ENCODE measurements at places on chromosomes 7 and 10.

- DNase-seq: no peak
Measured at GRCh38 chr10:12259988-12260387, 64.0 kb downstream of the CDC123 start.

GRCh38 chr7:739983-740942 is 13.2 kb upstream of the PRKAR1B start:
- no peak for DNase-seq

- no peak for DNase-seq
Measured at GRCh38 chr7:140275069-140275965, 98.5 kb upstream of the KDM7A start.

DNA sequence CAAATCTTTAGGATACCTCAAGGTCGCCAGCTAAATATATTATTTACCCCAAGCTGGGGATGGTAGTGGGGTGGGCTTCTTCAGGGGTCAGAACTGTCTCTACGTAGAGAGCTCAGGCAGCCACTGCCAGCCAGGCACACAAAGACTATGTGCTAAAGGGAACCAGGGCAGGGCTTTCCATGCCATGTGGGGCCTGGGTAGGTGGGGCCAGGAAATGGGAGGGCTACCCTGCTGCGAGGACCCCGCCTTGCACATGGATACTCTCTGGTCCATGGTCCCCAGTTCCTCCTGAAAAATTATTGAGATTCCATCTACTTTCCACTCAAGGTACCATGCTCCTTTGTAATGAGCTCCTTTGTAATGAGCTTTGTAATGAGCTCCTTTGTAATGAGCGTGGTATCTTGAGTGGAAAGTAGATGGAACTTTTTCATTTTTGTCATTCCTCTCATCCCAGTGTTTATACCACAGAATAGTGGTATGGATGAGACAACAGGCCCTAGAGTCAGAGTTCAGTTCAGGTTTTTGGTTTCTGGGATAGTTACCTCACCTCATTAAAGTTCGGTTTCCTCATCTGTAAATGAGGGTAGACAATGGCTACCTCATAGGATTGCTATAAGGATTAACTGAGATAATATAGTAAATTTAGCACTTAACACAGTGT is 5.8 kb downstream of the SYNPO2L start:
- no peak for DNase-seq

- no peak for DNase-seq
Measured at GRCh38 chr10:74419491-74419951, 268.5 kb downstream of the ADK start.

GRCh38 chr7:155439311-155440017 is 18.5 kb upstream of the EN2 start:
- no peak for DNase-seq

DNA sequence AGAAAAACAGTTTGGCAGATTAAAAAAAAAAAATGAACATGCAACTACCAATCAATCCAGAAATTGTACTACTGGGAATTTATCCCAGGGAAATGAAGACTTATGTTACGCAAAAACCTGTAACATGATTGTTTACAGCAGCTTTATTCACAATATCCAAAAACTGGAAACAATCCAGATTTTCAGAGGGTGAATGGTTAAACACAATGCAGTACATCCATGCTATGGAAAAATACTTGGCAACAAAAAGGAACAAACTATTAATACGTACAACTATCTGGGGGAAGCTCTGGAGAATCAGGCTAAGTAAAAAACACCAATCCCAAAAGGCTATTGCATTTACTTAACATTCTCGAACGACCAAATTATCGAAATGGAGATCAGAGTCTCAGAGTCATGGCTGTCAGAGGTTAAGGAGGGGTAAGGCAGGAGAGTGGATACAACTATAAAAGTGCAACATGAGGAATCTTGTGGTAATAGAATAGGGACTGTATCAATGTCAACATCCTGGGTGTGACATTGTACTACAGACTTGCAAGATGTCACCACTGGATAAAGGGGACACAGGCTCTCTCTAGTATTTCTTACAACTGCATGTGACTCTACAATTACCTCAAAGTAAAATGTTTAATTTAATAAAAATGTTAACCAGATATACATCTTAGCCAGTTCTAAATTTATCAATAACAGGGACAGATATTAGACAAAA is 21.5 kb upstream of the RUFY2 start:
- DNase-seq: no peak

DNA sequence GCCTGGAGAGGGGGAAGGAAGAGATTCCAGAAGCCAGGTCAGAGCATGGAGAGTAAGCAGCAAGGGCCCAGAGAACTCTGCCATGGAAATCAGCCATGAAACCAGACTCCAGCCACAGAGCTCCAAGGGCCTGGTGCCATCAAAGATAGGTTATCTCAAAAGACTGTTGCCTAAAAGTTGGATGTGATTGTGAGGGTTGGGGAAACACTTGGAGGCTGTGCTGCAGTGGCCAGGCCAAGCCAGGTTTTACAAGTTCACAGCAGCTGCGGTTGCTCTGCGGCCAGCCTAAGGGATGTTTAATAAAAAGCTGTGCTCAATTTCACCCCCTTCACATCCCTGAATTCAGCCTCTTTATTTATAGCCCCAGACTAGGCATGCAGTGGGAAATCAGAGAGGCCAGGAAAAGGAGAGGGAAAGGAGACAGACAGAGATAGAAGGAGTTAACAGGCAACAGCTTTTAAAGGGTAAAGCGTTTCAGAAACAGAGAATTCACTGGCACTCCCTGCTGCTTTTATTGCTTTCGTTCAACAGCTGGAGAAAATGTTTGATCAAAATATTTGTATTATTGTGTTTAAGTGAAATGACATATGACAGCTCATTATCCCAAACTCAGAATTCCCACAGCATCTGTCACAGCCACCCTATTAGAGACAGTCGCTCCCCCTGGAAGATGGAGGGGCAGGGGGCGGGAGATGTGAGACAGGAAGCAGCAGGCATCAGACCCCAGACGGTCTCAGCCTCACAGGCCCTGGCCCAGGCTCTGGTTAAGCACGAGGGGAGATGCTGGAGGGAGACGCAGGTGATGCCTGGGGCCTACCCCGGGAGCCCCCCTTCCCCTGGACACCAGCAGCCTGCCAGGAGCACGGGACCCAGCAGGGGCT is 140.1 kb downstream of the GLI3 start:
- DNase-seq: no peak

GRCh38 chr7:4650433-4651047 is 31.6 kb upstream of the FOXK1 start:
- no peak for DNase-seq

DNA sequence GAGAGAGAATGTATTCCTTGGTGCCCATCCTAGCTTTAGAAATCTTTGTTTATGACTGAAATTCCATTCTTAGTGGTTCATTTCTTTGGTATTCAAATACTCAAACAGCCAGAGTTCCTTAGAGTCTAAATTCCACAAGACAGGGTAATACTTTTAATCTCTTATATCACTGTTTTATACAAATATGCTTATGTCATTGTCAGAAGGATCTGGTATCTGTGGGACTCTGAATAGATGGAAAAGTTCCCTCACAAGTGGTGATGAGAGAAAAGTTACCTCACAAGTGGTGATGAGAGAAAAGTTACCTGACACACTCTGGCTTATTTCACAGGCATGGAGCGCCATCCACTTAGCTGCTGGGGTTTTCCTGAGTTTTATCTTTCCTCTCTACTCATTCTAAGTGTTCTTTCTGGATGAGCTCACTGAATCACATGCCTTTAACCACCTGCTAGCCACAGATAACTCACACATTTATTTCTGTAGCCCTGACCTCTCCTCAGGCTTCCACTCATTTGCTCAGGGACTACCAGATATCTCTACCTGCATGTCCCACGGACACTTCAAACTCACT is 784.0 kb downstream of the SUGCT start:
- no peak for DNase-seq

DNA sequence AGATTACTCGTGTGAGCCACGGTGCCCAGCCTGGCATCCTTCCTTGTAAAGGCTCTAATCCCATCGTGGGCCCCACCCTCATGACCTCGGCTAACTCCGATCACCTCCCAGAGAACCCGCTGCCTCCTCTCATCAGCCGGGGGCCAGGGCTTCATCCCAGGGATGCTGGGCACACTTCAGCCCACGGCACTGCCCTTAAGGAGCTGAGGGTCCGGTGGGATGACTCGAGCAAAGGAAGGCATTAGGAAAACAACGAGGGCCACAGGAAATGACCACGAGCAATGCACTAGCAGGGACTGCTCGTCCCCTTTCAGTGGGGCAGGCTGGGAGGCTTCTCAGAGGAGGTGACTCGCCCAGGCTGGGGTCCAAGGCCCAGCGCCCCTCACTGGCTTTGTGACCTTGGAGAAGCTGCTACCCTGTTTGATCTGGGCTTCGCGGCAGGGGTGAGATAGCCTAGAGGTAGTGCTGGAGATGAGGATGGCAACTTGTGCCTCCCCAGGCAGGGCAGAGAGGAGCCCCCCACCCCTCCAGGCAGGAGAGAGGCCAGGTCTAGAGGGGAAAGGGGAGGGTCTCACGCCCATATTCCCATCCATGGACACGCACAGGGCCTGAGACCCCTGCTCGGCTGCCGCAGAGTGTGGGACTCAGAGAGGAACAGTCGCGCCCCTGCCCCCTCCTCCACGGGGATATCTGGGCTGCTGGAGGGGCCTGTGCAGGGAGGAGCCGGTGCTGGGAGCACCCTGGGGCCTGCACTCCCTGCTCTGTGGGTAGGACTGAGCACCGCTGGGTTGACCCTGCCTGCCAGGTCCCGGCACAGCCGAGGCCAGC is 26.8 kb downstream of the ELFN1 start:
- DNase-seq: no peak
